ENCODE measurements at places on chromosomes 11 and 22.

GRCh38 chr22:27045103-27045947, 387.9 kb downstream of the MIAT start:
- DNase-seq, result peak; percentile 16

GRCh38 chr11:82692981-82693380, 40.7 kb downstream of the FAM181B start:
- DNase-seq, result no peak

- DNase-seq, result no peak
Observed at GRCh38 chr11:117681438-117681837, 115.6 kb downstream of the DSCAML1 start.

DNA sequence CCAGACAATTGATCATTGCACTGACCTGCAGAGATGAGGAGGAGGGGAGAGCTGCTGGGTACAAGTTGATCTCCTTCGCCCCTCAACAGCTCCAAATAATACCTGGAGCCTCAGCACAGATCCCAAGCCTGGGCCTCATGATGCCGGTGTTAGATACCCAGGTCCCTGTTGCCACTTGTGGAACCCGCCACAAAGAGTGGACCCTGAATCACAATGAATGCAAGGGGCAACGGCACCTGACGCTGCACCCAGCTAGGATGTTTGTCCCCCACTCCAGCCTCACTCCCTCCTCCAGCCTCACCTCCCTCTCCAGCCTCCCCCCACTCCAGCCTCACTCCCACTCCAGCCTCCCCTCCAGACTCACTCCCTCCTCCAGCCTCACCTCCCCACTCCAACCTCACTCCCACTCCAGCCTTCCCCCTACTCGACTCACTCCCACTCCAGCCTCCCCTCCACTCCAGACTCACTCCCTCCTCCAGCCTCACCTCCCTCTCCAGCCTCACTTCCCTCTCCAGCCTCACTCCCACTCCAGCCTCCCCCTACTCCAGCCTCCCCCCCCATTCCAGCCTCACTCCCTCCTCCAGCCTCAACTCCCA, 879.0 kb downstream of the BRD1 start:
- no peak for DNase-seq

DNA sequence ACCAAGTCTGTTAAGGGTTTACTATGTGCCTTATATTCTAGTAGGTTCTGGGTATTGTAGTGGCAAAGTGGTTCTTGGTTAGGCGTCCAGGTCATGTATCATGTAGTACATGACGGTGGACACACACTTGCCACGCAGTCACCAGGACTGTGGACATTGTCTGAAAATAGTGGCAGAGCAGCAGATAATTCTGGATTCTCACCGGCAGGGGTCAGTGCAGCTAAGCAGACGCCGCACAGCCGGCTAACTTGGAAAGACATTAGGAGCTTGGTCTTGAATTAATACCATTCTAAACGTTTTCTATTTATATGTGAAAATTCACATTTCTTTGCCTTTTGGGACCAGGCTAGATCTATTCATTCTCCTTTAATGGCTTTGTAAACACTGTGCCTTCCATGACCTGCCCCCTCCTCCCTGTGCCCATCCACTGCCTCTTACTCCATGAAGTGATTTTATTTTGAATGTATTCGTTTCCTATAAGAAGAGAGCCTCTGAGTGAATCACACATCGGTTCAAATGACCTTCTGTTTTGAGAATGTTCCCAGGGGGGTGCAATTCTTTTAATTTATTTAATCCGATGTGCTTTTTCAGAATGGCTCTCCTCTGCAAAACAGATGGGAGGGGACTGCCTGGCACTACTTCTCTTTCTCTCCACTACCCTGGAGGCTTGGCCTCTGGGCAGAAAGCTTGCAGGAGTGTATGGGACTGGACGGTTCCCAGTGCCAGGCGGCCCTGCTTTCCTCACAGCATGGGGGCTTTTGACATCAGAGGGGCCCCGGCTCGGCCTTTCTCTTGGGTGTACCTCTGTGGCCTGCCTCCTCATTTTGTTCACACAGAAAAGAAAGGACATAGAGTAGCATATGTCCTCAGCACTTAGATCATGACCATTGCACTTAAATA, 378.0 kb downstream of the NTM start:
- DNase-seq, result peak; percentile 67

GRCh38 chr11:130445788-130446187, 2.7 kb upstream of the ADAMTS15 start:
- no peak for DNase-seq

DNA sequence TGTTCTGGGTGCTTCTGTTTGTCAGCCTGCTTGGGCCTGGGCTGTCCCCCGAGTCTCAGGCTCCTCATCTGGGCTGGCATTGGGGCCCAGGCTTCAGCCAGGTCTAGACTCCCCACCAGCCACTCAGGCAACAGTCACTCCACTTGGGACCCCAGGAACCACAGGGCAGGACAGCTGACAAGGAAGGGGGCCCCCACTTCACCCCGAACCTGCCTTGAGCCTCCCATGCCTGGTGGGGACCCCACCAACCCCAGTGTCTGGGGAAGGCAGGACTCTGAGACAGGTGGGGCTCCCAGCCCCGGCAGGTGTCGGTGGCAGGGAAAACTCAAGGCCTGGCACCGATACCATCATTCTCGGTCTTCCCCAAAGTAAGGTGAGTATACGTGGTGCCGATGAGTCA, 11.7 kb upstream of the LTO1 start:
- DNase-seq, result no peak

DNA sequence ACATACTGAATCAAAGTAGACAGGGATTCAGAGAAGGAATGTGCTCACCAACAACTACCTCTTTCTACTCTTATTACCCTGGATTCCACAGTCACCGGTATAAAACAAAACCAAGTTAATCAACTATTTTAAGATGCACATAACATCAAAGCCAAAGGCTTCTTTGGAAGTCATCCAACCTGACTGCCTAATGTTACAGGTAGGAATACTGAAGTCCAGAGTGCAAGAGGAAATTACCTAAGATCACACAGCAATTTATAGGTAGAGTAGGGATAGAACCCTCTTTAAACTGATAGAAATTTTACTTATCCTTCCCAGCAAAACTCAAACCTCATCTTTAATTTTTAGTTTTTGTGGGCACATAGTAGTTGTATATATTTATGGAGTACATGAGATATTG, 76.3 kb downstream of the PAK1 start:
- no peak for DNase-seq

GRCh38 chr22:49303781-49304461, 523.8 kb downstream of the BRD1 start:
- no peak for DNase-seq

- no peak for DNase-seq
Observed at GRCh38 chr22:46054091-46055073, 77.4 kb upstream of the WNT7B start.

GRCh38 chr22:42171417-42171816, 40.8 kb upstream of the CYP2D6 start:
- no peak for DNase-seq

- DNase-seq, result no peak
Observed at GRCh38 chr11:7775689-7776088, 21.1 kb downstream of the OR5P2 start.

DNA sequence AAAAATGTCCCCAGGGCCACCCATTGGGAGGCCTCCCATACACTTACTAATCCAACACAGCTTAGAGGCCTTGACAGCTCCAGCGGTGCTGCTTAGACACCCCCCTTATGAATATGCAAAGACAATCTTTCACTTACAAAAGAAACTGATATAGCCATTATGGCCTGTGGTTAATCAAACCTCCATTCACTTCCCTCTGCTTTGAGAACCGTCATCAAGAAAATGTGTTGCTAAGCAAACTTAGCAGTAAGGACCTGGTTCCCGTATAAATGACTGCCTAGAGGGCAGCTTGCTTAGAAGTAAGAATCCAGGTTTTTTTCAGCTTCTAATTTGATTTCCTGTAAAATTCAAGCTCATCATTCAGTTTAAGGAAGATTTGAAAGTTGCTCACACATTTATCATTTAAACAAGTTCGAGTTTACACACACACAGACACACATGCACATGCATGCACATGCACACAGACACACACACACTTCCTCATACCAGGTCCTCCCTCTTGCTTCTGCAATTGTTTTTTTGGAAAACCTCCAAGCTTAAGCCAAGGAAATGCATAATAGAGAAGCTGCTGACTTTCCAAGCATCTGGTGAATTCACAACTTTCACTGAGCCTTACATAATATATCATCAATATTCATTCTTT, 137.7 kb upstream of the BLID start:
- DNase-seq, result no peak

- no peak for DNase-seq
Observed at GRCh38 chr11:17931595-17931994, 81.3 kb downstream of the SERGEF start.

GRCh38 chr11:63520606-63521170, 14.8 kb downstream of the LGALS12 start:
- DNase-seq, result no peak

DNA sequence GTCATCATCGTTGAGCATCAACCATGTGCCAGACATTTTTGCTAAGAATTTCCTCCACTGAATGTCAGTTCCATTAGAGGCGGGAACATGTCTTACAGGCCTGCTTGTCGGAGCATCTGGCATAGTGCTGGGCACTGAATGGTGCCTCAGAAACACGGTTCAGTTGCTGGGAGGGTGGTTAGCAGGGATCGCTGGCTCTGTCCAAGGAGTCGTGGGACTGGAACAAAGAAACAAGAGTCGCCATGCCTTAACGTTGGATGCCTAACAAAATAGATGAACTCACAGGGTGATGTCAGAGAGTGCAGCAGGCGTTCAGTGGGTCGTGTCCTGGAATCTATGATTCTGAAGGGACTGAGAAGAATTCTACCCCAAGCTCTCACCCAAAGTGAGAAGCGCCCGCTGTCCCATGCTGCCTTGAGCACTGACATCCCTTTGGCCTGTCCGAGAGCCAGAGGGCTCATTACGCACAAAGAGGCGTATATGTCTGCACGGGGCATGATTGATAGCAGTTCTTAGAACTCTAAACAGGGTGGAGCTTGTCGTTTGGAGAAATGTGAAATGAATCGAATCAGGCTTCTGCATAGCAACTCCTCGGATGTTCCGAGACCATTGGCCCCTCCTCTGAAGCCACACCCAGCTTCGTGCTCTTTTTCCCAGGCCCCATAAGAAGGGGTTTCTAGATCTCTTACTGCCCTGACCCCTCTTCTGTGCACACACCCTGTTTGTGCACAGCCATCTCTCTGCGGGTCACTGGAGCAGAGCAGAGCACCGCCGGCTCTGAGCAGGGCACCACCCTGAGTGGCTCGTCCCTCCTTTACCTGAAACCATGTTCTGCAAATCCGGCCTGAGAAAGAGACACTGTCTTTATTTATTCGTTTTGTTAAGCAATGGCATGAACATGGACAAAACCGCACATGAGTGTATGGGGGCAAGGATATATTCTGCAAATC, 113.1 kb upstream of the B3GAT1 start:
- DNase-seq, result no peak

GRCh38 chr22:21837248-21837979, 30.0 kb downstream of the MAPK1 start:
- peak; percentile 52 for DNase-seq

- no peak for DNase-seq
Observed at GRCh38 chr11:14542324-14542723, 22.1 kb upstream of the PSMA1 start.

- DNase-seq, result peak; percentile 39
Observed at GRCh38 chr22:22168190-22168940, 76.2 kb upstream of the VPREB1 start.

DNA sequence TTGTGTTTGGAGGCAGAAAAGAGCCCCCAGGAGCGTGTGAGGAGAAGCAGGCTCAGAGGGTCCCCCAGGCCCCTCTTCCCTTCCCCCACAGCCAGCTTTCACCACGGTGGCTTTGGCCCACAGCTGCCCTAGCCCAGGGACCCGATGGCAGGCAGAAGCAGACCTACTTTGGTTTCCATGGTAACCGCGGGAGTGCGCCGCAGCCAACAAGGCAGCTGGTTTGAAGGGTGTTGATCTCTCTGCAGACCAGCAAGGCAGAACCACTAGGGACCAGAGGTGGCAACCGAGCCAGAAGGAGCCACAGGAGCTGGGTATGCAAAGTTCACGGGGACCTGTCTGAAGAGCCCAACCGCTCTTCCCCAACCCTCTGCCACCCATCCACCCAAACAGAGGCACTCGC, 69.4 kb downstream of the BUD13 start:
- DNase-seq, result no peak

DNA sequence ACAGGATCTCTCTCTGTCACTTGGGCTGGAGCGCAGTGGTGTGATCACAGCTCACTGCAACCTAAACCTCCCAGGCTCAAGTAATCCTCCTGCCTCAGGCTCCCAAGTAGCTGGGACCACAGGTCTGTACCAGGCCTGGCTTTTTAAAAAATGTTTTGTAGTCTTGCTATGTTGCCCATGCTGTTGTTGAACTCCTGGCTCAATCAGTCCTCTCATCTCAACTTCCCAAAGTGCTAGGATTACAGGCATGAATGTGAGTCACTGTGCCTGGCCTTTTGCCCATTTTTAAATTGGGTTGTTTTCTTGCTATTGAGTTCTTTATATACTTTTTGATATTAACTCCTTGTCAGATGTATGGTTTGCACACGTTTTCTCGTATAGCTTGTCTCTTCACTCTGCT, 33.0 kb upstream of the PITPNB start:
- DNase-seq, result peak; percentile 57

- DNase-seq, result no peak
Observed at GRCh38 chr22:36986242-36986821, 32.9 kb downstream of the TST start.

- no peak for DNase-seq
Observed at GRCh38 chr22:42685941-42686653, 34.6 kb downstream of the A4GALT start.

GRCh38 chr11:17387811-17388210, 648 bp downstream of the KCNJ11 start:
- no peak for DNase-seq

DNA sequence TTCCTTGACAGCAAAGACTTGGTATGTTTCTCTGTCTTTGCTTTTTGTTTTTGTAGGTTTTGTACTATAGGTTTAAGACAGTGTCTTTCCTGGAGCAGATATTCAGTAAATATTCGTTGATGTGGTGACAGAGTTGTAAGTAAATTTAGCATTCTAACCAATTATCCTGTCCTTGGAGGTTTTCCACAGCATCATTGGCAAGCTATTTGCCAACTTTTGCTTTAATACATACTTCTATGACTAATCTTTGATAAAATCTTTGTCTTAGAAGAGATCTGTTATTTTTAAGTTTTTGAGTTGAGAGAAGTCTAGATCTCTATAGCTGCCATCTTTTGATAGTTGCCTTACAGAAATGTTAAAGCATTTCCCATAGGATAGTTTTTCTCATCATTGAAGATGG, 3.8 kb downstream of the USP47 start:
- no peak for DNase-seq

- no peak for DNase-seq
Observed at GRCh38 chr11:79219186-79220045, 221.4 kb downstream of the TENM4 start.

DNA sequence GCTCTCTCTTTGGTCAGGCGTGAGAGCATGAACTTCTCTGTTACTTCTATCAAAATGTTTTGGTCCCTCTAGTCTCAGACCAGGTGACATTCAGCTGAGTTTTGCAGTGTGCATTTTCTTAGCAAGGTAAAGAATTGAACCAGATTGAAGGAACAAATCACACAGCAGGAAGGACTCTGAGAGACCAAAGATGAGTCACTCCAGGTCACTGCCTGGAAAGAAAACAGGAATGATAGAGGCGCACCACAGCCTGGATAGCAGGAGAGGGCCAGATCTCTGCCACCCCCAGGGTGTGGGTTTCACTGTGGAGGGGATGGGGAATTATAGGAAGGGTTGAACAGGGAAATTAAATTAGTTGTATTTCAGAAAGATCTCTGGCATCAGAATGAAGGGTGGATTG, 788.3 kb downstream of the NTM start:
- DNase-seq, result no peak

Measured in skeletal muscle cell (primary cell).